ENCODE measurements at places on chromosomes 11 and 22.

- DNase-seq: peak; percentile 4
Measured at GRCh38 chr11:29448246-29448877, 568.5 kb downstream of the KCNA4 start.

DNA sequence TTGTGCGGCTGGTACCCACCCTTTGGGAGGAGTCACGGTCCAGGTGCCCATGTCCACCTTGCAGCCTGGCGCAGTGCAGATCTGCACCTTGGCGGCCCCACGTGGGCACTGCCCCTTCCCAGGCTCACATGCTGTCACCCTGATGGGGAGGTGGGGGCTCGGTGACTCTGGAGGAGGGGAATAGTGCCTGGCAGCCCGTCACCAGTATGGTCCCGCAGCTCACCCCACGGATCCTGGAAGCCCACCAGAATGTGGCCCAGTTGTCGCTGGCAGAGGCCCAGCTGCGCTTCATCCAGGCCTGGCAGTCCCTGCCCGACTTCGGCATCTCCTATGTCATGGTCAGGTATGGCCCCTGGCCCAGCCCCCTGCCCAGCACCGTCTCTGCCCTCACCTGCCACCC, 5.2 kb downstream of the TRPT1 start:
- DNase-seq: no peak

- peak; percentile 63 for DNase-seq
Measured at GRCh38 chr11:100830274-100830673, 143.2 kb downstream of the ARHGAP42 start.

- DNase-seq: peak; percentile 89
Measured at GRCh38 chr11:68843703-68844312, 2.1 kb upstream of the CPT1A start.

GRCh38 chr11:26144291-26144690, 187.6 kb upstream of the ANO3 start:
- no peak for DNase-seq

- DNase-seq: peak; percentile 38
Measured at GRCh38 chr11:849104-849824, 6.6 kb downstream of the TSPAN4 start.

DNA sequence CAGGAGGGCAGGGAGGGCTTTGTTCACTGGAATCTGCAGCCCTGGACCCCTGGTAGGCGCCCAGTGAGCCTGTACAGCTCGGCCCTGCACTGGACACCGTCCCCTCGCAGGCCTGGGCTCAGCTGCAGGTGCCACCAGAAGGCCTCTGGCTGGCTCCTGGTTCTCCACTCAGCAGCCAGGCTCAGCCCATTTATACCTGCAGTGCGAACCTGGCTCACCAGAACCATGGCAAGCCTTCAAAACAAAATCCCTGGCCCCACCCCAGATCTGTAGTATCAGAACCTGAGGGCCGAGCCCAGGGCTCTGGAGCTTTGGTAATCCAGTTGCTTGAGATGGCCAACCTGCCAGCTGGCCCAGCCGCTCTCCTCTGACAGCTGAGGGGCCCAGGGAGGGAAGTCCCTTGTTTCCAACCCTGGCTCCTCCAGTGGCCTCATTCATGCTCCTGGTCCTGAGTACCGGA, 870 bp upstream of the FREY1 start:
- no peak for DNase-seq

DNA sequence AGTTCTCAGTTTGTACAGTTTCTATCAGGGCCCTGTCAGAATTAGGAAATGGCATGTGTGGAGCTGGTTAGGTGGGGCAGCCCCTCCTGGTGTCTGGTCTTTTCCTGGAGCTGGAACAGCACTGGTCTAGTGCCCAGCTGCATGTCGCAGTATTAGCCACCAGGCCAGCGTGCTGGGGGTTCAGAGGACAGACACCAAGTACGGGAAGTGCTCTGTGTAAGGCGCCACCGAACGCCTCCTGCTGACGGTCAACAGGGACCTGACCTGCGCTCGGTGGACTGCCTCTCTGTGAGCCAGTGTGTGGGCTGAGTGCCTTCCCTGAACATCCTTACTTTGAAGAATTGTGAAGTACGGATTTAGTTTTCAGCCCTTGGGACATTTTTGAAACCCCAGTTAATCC, 33.9 kb downstream of the AP2A2 start:
- no peak for DNase-seq

GRCh38 chr11:122983438-122984185, 2.0 kb upstream of the BSX start:
- DNase-seq: peak; percentile 85

- DNase-seq: no peak
Measured at GRCh38 chr22:36056980-36057379, 28.4 kb upstream of the RBFOX2 start.

GRCh38 chr22:48367731-48368130, 1459.9 kb downstream of the BRD1 start:
- no peak for DNase-seq

GRCh38 chr22:36733271-36733670, 29.7 kb upstream of the CACNG2 start:
- DNase-seq: no peak

DNA sequence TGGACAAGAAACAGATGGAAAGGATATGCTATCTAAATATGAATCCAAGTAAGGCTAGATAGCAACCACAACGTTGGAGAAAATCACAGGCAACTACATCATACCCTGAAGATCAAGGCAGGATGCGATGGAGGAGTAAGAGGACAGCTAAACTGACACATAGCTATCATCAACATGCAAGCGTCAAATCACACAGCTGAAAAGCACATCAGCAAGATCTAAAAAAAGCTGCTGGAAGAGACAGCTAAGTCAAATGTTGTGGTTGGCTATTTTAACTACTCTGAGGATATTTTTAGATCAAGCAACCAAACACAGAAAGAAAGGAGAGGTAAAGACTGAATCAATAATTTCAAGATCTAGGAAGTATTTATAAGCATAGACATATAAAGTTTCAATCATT, 466.9 kb downstream of the BRD1 start:
- DNase-seq: no peak

GRCh38 chr11:34512840-34513681, 533 bp downstream of the ELF5 start:
- peak; percentile 10 for DNase-seq

GRCh38 chr11:55956521-55956920, 13.2 kb downstream of the OR10AG1 start:
- no peak for DNase-seq

GRCh38 chr11:66264914-66265313, 3.5 kb upstream of the RAB1B start:
- DNase-seq: no peak

DNA sequence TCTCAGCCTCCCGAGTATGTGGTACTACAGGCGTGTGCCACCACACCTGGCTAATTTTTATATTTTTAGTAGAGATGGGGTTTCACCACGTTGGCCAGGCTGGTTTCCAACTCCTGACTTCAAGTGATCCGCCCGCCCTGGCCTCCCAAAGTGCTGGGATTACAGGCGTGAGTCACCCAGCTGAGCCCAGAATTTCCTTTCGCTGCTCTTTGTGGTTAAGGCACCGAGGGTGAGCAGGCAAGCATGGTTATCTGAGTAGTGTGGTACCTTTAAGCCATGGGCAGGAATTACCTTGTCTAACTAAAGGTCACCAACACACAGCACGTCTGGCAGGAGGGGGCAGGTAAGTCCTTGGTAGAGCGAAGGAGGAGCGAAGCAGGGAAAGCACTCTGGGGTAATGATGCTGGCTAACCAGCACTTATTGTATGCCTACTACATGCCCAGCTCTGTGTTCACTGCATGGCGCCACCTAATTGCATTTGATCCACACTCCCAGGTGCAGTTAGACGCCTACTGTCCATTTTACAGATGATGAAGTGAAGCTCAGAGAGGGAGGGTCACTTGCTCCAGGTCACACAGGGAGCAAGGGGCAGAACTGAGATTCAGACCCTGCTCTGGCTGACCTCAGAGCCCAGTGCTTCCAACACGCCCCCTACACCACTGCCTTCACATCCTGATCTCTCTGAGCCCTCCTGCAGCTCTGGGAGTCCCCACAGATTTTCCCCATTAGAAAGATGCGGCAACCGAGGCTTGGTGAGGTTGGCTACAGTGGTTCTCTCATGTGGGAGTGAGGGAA, 45.7 kb downstream of the TRIOBP start:
- DNase-seq: no peak

- peak; percentile 23 for DNase-seq
Measured at GRCh38 chr11:75715688-75716087, 1.9 kb upstream of the MOGAT2 start.

- DNase-seq: no peak
Measured at GRCh38 chr11:115676768-115677167, 172.6 kb upstream of the CADM1 start.

GRCh38 chr11:73508243-73509176, 89.4 kb downstream of the FAM168A start:
- DNase-seq: no peak

DNA sequence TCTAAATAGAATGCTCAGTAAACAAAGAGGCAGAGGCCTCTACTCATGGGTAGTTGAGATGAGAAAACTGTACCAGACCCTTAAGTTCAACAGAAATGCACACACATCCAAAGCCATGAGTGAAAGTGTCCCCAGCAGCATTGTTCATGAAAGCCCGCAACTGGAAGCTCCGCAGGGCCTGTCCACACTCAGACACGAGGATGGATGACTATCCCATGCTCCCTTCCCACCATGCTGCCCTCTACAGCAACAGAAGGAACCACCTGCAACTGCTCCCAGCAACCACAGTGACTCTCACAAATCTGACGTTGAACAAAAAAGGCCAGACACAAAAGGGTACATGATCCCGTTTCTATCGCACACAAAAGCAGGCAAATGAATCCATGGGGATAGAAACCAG, 76.9 kb upstream of the ANO1 start:
- no peak for DNase-seq

DNA sequence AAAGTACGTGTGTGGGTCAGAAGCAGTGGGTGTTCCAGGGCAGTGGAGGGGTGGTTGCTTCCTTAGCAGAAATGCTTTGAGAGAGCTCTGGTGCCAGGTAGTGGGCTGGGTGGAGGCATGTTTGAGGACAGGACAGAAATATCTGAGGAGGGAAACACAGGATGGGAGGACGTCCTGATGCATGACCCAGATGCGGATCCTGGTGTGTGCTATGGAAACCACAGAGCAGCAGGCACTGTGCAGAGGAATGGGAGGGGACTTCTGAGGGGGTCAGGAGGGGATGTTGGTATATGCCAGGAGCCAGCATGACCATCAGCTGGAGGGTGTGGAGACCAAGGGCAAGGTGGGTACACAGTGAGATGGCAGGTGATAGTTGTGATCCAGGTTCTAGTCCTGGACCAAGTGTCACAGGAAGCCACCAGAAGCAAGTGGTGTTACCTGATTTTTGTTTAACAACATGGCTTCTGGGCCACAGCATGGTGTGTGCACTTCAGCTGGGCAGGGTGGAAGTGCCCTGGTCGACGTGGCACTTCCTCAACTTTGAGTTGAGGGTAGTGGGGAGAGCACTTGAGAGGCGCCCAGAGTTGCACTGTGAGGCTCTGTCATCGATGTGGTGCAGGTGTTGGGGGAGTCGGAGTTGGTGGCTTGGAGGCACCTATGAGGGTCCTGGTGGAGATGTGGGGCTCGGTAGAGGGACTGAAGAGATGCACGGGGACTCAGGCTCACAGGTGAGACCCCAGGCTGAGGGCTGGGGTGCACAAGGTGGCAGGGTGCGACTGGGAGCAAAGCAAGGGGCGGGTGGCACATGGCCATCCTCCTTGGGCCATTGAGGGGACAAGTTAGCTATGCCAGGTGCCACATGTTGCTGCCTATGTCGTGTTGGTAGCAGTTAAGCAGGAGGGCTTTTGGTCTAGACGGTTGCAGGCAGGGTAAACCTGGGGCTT, 7.5 kb downstream of the DGCR8 start:
- DNase-seq: no peak

- no peak for DNase-seq
Measured at GRCh38 chr11:9267680-9268079, 2.5 kb upstream of the DENND5A start.

- no peak for DNase-seq
Measured at GRCh38 chr22:29103121-29103520, 30.3 kb downstream of the KREMEN1 start.

DNA sequence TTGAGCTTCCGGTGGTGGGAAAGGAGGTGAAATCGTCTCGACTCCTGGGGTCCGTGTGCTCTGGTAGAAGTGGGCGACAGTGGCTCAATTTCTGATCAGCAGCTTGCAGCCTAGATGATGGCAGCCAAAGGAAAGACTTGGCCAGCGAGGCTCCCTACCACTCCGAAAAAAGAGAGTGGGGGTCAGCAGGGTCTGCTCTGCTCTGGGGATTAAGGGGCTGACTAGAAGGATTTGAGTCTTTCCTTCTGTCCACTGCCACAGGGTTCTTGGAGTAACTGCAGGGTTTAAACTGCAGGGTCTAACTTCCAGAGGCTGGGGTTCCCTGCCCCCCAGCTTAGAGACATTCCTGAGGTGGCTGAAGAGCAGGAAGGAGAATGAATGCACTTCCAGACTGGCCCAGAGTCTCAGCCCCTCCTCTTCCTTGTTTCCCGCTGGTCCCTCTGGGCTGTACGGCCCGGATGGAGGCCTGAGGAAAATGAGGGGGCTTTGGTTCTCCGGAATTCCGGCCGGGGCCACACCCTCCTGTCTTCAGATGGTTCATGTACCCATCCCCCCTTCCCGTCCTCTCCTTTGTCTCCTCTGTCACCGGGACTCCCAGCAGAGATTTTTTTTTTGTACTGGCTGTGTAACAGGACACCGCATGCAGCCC, 907 bp downstream of the SERPINH1 start:
- DNase-seq: no peak

DNA sequence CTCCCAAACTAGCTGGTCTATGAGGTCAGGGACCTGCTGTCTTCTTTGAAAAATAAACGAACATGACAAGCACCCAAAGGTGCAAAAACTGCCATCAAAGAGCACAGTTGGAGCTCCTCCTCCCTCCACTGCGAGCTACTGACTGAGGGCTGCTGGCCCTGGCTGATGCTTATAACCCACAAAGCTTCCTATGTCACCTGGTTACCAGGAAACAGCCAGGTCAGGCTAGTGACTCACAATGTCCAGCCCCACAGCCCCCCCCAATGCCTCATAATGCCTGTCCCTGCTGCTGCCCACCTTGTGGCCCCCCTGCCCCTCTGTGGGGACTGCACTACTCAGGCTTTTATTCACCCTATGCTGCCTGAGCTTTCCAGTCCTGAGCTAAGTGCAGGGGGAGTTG, at the start of gene DRICH1:
Gene DRICH1 (minus strand): TSS at position 144 of the 400 bp plus-strand sequence. CDS start 298 bp downstream, outside the sequence.
- DNase-seq: no peak

- DNase-seq: no peak
Measured at GRCh38 chr11:15490535-15490934, 375.8 kb downstream of the INSC start.

- DNase-seq: peak; percentile 64
Measured at GRCh38 chr11:130131961-130132850, 27.4 kb upstream of the ST14 start.

DNA sequence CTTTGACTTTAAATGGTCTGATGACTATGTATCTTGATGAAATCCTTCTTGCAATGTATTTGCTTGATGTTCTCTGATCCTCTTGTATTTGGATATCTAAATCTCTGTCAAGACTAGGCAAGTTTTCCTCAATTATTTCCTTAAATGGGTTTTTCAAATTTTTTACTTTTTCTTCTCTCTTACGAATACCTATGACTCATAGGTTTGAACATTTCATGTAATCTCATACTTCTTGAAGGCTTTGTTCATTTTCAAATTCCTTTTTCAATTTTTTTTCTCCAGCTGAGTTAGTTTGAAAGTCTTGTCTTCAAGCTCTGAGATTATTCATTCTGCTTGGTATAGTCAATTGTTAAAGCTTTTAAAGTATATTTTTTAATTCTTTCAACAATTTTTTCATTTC, 13.1 kb downstream of the OR10W1 start:
- no peak for DNase-seq

Data from NCI-H1092 treated with DMSO at 0.1 percent for 48 hours (cell line).